ENCODE measurements at places on chromosomes 12 and 14. TPM values are rescaled to one million over a fixed set of nuclear protein-coding genes. Genes with fewer than 3 reads are reported as not detected.

The PTPN6 gene
- 18.9 TPM for total RNA-seq

DNA sequence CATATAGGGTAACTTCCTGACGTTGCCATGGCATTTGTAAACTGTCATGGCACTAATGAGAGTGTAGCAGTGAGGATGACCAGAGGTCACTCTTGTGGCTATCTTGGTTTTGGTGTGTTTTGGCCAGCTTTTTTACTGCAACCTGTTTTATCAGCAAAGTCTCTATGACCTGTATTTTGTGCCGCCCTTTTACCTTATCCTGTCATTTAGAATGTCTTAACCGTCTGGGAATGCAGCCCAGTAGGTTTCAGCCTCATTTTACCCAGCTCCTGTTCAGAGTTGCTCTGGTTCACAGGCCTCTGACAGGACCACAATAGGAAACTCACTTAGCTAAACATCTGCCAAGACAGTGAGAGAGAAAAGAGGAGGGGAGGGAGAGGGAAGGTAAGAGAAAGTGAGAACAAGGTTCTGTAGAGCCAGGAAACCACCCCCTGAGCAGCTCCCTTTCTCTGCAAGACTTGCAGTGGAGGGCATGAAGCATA, 64.8 kb upstream of the PLEKHG3 start:
- DNase-seq: no peak

GRCh38 chr12:52947738-52948423, 1.0 kb upstream of the KRT18 start:
- no peak for DNase-seq

The TC2N gene
- 20.8 TPM for total RNA-seq

- no peak for DNase-seq
These were observed 6.0 kb downstream of the PAX9 start for GRCh38 chr14:36667679-36668078.

The PNN gene
- total RNA-seq: 31.2 TPM

GRCh38 chr12:88996200-88996788, 356.0 kb downstream of the DUSP6 start:
- DNase-seq: no peak

DNA sequence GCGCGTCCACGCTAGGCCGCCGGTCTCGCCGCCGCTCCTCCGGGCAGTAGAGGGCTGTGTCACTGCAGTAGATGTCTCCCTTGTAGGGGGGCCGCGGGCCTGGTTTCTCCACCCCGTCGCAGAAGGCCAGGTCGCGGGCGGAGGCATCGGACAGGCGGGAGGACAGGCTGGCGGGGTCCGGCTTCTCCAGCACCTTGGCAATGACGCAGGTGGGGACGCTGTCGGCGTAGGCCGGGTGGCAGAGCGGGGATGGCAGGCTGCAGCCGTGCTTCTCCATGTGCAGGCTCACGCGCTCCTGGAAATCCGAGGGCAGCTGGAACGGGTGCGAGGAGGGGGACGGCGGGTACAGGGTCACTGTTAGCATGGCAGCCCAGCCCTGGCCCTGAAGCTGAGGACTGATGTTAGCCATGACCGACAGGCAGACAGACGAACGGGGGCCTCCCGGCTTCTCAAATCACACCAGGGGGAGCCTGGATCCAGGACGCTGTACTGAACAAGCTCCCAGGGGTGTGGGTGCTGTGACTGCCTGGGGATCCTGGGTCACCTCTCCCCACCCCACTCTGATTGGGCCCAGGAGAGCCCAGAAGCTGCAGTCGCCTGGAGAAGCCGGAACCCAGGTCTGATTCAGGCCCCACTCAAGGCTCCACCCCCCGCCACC, 48.1 kb downstream of the BEGAIN start:
- peak; percentile 20 for DNase-seq

- no peak for DNase-seq
These were observed 34.9 kb upstream of the CERS5 start for GRCh38 chr12:50201987-50202521.

- DNase-seq: no peak
These were observed 12.8 kb upstream of the ZDHHC22 start for GRCh38 chr14:77154421-77154820.

DNA sequence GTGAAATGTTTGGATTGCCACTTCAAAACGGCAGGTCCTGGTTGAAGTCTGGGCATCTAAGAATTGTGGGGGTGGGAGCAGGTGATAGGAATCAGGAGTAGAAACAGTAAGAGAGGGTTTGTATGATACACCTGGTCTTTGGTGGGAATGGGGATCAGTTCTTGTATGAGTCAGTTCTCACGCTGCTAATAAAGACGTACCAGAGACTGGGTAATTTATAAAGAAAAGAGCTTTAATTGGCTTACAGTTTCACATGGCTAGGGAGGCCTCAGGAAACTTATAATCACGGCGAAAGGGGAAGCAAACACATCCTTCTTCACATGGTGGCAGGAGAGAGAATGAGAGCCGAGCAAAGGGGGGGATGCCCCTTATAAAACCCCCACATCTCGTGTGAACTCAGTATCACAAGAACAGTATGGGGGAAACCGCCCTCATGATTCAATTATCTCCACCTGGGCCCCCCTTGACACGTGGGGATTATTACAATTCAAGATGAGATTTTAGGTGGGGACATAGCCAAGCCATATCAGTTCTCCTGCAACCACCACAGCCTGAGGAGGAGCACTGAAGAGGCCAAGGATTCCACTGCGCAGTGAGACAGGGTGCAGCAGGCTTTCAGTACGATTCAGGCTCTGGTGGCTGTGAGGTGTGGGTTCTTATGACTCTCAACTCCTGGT, 52.1 kb downstream of the DRAM1 start:
- DNase-seq: no peak
